ENCODE measurements at places on chromosomes 5 and 9. TPM values are rescaled to one million over a fixed set of nuclear protein-coding genes. Genes with fewer than 3 reads are reported as not detected.
A peak's percentile ranks its signal among the peaks of the same experiment; 100 is the strongest.

GRCh38 chr5:56161439-56161823 is 71.7 kb downstream of the ANKRD55 start:
- no peak for DNase-seq

The FBP2 gene
- total RNA-seq = 40.2 TPM

- peak; percentile 51 for DNase-seq
Observed at GRCh38 chr9:132622159-132622558, 39.8 kb downstream of the BARHL1 start.

DNA sequence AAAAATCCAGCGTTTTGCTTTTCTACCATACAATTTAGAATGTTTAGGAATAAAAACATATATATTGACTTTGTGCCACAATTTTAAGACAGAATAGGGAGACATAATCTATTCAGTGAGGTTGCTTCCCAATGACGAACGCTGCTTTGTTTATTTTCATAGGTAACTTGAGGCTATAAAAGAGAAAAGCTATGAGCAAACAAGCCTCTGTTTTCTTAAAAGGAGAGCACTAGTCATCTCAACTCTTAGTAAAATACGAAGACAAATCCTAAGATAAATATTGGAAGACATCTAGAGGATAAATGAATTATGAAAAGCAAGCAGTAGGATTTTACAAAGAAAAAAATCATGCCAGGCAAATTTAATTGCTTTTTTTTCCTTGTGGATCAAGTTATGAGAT is 363.6 kb downstream of the ANXA1 start:
- DNase-seq = no peak

DNA sequence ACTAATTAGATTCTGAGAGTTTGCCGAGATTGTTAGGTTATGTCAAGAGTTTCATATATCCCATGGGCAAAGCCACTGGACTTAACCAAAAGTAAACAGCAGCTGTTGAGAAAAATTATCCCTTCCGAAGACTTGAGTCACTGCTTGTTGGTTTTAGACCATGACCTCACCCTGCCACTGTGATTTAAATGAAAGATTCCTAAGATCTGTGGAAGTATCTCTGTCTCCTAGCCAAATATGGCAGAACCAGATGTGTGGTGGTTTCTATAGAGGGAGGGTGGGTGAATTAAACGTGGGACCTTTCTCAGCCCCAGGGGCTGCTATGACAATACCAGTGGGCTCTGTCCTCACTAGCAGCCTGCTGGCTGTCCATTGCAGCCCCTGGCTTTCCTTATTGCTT is 19.3 kb downstream of the DMRT3 start:
- no peak for DNase-seq
